ENCODE measurements at places on chromosomes 11 and 22.

DNA sequence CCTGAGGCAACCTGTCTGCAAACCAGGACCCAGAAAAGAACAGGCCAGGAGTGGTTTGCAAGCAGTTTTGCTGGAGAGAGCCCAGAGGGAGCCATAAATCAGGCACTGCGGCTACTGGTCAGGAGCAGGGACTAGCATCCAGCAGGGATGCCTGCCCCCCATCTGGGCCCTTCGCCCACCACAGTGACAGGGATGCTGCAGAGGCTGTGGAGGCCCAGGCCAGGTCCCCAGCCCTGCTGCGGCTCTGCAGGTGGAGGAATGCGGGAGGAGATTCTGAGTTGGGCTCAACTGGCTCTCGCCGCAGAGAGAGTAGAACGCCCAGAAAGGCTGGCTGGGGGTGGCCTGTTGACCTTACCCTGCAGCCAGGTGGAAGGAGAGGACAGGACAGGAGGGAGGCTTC, 16.4 kb upstream of the NEFH start:
- no peak for DNase-seq

GRCh38 chr11:1389932-1390568, at the start of gene BRSK2:
Gene BRSK2 (plus strand): TSS chr11:1389934. CDS start chr11:1390285, 351 bp downstream.
- DNase-seq: no peak

- DNase-seq: peak; percentile 2
Measured at GRCh38 chr11:32172848-32173834, 82.3 kb downstream of the RCN1 start.

GRCh38 chr11:17197431-17197898, 10.3 kb downstream of the PIK3C2A start:
- DNase-seq: no peak

DNA sequence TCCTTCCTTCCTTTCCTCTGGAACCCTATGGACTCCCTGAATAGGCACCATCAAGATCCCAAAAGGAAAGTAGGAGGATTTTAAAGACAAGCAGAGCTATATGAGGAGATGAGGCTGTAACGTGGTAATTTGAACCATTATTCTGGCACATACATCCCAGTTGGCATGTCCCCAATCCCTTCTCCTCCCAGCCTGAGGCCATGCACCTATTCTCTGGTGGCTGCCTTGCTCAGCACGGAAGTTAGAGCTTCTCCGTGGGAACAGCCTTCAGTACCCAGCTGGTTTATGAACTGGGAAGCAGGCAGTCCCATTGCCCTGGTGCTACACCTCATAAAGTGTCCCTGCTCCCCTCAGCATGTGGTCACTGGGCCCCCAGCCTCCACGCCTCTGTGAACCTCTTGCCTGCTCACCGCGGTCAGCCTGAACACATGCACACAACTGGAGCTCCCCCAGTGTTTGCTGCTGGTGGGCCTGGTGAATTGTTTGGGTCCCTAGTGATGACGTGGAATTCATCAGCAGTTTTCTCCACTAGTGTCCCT, 139.9 kb upstream of the PLET1 start:
- DNase-seq: no peak

GRCh38 chr11:18329196-18329870, 7.0 kb downstream of the GTF2H1 start:
- DNase-seq: no peak

GRCh38 chr11:7348432-7349304, 97.0 kb downstream of the SYT9 start:
- peak; percentile 16 for DNase-seq

DNA sequence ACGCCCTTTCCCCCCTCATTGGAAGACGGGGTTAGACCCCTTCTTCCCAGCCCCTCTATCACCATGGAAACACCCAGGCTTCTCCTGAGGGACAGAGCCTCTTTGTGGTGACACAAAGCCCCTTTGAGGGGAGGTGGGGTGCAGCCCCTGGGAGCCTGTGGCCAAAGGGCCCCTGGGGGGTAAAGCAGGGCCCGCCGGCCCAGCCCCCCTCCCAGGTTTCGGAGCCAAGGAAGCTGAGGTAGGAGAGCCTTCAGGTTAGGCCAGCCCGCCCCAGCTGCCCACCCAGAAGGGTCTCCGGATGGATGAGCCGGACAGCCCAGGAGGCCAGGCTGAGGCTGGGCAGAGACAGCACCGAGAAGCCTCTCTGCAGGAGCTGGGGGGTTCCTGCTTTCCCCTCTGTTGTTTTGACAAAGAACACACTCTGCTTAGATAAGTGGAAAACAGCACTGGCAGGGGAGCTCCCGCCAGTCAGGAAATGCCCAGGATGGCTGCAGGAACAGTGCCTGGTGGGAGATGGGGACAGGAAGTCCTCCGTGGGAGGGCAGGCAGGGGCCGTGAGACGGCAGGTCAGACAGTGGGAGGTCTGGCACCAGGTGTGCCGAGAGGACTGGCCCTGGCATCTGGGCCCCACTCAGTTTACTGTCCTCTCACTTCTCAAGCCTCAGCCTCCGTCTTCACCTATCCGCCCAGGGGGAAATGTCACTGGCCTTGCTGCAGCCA, 18.2 kb downstream of the ARVCF start:
- no peak for DNase-seq

DNA sequence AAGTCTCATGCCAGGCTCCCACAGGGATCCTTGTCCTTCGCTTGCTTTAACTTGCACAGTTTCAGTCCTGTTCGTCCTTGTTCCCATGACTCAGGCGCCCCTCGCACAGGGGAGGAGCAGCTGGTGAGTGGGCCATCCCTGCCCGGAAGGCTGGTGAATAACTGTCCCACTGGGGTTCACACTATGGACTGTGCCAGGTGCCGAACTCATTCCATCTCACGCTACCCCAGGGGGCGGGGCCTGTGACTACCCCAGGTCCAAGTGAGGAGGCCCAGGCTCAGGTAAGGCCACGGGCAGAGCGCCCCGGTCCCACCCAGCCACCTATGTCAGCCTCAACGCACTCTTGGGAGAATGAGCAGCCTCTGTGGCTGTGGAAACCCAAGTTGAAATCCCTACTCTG, 7.2 kb upstream of the CARD10 start:
- DNase-seq: no peak

DNA sequence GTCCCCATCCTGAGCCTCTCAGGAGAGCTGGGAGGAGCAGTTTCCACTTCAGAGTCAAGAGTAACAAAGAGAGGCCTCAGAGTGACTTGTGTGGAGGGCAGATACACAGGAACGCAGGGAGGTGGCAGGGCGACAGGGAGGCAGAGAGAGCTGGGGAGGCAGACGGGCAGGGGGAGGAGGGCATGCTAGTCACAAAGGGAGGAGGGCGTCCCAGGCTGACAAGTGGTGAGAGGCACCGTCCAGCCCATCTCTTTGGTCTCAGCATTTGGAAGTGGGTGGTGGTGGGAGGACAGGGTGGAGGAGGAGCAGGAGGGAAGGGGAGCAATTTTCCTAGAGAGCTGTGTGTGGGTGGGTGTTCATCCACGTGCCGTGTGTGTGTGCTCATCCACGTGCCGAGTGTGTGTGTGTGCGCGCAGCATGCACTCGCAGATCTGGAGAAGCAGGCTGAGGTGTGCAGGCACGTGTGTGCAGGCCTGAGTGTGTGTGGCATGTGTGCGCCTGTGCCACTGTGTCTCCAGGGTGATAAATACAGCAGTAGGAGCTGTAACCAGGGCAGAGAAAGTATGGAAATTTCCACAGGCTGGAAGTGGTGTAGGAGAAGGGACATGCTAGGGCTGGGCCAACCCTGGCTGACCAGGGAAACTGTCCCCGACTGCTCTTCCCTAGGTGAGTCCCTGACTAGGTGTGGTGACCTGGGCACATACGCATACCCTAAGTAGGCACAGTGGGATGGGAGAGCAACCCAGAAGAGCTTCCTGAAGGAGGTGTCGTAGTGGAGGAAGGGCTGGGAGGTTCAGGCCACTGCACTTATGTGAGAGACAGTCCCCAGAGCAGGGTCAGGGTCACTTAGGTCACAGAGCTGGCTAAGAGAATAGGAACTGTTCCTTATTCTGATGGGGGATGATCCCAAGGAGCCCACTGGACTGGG, 7.3 kb upstream of the PDE2A start:
- no peak for DNase-seq

DNA sequence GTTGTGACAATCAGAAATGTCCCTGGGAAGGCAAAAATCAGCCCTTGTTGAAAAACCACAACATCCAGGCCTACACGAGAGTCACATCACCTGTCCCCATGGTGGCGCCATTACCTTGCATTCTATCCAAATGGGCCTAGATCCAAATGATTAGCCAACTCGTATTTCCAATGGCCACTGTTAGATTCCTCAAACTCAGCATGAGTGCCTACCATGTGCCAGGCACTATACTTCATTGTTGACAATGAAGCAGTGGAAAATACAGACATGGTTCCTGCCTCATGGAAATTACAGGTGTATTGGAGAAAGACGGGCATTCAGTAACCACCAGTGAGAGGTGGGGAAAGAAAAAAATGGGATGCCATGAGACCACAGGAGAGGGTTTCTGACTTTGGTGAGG, 29.8 kb upstream of the CREB3L1 start:
- DNase-seq: peak; percentile 85

DNA sequence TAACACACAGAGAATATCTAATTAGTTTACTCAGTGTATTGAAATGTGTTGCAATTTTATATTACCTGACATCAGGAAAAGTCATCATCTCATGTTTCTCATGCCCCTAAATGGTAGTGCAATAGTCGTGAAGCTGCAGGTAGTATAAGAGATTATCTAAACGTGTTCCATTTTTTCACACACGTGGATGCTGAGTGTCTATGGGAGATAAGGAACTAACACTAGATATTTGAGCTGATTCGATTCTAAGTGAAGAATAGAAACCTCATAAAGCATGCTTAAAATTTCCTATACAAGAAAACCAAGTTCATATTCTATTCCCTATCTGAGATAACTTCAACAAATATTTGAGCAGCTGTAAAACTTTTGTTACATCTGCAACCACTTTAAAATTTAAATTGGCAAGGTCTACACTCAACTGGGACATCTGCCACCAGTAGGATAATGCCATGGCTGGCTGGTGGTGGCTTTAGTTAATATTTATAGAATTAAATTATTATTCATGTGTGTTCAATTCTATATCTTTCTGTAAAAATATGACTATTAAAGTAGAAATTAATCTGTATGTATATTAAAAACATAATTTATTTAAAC, 388.8 kb downstream of the LUZP2 start:
- DNase-seq: no peak

DNA sequence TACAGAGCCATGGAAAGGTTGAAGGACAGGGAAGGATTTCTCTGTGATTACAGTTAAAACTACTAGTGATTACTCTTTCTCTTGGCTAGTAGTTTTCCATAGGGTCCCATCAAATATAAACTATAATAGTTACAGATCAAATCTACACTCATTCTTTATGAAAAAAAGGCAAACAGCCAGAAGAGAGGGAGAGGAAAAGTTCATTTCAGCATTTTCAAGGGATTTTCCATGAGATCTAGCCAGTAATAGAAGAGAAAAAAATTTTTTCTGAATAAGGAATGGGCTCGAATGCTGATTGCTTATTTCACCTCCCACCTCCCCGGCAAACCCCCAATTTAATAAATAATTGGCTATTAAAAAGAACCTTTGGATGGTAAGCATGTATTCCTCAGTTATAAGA, 74.8 kb upstream of the BLID start:
- DNase-seq: no peak

DNA sequence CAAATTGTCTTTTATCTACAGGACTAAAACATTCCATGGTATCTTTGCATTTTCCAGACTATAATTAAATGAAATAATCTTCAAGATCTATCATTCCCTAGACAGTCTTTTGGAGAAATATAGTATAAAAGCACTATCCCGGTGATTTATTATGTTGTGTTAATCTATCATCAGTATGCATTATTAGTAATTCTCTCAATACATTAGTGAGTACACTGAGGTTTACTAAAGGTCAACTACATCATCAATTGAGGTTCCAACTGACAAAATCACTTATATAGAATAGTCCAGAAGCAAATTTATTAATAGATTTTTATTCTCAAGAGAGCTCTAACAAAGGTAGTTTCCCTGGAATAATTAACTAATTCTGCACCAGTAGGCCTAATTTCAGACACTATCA, 169.6 kb downstream of the KCNA4 start:
- no peak for DNase-seq

GRCh38 chr11:34558673-34559072, 45.1 kb upstream of the ELF5 start:
- DNase-seq: no peak

- no peak for DNase-seq
Measured at GRCh38 chr22:37357446-37358075, 69.7 kb downstream of the ELFN2 start.

- no peak for DNase-seq
Measured at GRCh38 chr11:77710358-77710757, 72.8 kb upstream of the CLNS1A start.

DNA sequence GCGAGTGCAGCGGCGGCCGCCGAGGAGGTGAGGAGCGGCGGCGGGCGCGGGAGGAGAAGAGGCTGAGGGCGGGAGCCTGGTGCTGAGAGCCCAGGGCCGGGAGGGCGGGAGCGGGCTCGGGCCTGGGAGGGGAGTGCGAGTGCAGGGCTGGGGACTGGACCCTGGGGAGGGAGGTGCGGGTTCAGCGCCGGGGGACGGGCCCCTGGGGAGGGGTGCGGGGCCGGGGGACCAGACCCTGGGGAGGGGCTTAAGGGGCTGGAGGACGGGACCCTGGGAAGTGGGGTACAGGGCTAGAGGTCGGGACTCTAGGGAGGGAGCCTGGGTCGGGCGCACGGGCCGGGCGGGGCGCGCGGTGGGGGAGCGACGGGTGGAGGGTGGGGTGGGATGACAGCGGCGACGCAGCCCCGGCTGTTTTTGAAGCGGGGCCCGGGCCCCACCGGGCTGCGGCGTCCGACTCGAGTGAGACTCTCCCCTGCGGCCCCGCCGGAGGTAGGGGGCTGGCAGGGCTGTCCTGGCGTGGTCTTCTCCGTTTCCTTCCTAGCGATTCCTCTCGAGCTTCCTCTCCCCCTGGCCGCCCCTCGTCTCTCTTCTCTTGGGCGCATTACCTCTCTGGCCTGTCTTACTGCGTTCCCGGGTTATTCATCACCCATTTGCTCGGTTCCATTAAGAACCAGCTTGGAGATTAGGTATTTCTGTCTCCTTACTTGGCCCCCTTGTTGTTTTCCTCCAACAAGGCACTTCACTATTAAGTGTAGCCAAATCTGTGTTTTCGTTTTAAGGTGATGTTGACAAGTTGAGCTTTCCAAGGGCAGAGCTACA, 754 bp downstream of the NUP50 start:
- DNase-seq: no peak

DNA sequence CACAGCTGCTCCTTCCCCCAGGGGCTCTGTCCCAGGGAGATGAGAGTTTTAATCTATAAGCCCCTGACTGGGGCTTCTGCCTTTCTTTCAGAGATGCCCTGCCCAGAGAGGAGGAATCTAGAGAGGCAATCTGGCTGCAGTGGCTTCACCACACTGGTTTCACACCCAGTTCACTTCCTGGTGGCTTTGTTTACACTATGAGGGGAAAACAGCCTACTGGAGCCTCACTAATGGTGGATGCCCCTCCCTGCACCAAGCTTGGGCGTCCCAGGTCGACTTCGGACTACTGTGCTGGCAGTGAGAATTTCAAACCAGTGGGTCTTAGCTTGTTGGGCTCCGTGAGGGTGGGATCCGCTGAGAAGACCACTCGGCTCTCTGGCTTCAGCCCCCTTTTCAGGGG, 21.5 kb upstream of the MMP1 start:
- DNase-seq: no peak

- no peak for DNase-seq
Measured at GRCh38 chr22:49815641-49816091, 12.0 kb downstream of the BRD1 start.
